Right renal pelvis (tissue), 4 donors: ENCODE measurements at places on chromosomes 3 and 15.

DNA sequence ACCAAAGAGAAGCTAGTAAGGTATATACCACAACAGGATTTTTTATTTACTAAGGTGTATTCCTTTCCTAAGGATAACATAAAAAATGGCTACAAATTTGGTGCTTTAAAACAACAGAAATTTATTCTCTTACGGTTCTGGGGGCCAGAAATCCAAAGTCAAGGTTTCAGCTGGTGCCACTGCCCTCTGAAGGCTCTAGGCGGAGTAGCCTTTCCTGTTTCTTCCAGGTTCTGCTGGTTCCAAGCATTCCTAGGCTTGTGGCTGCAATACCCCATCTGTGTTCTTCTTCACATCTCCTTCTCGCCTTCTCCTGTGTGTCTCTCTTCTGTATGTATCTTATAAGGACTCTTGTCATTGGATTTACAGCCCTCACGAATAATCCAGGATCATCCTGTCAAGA, 549.9 kb downstream of the GRM7 start:
- DNase-seq = no peak

DNA sequence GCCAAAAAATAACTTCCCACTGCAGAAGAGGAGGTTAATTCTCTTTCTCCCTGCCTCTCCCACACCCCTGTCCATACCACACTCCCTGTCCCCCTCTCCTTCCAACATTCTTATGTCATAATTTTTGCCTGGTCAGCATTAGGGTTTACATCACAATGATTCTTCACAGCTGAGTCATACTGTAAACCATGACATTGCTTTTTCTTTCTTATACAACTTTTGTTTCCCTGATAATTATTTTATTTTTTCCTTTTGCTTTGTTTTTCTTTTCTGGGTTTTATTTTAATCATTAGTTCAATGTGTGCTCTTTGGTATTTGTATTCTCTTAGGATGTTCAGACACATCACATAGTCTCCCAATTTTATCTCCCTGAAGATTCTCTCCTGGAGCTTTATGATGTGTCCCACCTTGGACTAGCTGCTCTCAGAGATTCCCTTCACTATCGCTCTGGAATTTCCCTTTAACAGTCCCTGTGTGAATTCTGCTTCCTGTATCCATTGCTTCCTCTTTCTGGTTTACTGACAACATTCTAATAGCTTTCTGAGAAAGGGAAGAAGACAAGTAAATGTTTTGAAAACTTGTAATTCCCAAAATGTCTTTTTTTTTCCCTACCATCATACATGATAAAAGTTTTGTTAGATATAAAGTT, 70.7 kb downstream of the SOX2 start:
- DNase-seq = no peak

- DNase-seq = no peak
Measured at GRCh38 chr15:70775160-70775559, 11.8 kb upstream of the UACA start.

DNA sequence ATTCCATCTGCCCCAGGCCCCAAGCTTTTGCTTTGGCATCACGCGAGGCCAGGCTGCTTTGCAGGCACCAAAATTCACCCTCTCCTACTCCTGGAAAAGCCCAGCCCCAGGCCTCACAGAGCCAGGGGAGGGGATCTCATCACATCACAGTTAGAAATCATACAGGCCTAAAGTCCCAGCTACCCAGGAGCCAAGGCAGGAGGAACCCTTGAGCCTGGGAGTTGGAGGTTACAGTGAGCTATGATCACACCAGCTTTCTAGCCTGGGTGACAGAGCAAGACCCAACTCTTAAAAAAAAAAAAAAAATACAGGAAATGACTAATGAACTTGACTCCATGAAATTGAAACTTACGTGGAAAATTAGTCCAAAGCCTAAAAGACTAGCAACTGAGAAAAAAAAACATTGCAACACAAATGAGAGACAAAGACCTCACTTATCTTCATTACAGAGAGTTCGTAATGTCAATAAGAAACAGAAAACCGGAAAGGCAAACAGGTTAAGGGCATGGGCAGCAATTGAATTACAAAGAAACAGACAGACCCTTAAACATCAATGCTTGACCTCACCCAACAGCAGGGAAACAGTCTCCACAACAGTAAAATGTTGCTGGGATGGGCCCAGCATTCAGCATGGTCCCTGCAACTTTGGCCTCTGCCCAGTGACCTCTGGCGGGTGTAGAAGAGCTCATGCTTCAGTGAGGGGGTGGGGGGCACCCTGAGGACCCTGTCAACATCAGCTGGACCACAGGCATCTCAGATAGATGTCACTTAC, 151.5 kb downstream of the LRRK1 start:
- DNase-seq = no peak

DNA sequence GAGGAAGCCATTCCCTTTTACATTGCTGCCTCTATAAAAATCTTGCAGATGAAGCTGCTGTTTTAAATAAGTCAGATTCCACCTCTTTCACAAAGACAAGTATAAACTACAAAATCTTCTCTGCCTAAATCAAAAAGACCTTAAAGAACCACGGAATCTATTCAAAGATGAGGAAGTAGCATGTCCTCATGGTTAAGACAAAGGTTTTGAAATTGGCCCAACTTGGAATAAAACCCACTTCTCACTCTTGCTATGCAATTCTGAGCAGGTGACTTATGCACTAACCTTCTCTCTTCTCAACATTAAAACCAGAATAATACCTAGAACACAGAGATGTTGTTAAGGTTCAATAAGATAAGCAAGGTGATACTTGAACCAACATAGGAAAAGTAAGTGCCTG, 97.6 kb downstream of the FOXP1 start:
- no peak for DNase-seq

DNA sequence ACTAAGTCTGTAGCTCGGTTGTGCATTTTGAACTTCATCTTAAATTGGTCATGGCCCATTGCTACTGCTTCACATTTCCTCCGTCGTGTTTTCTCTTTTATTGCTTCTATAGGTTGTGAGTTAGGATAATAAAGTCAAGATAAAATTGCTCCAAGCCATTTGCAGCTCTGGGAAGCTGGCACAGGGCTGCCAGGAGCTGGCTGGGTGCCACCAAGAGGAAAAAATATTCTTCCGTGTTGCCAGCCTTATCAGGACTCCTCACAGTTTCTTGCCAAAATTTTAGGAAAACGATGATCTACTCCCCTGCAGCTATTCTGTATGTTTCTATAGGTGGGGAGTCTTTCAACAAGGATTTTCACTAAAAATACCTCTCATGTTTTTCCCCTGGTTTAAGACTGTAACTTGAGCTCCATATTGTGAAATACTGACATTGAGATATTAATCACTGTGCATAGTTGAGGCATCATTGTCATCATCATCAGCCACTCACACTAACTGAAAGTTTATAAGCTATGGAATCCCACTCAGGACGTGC, 55.4 kb upstream of the PIAS1 start:
- no peak for DNase-seq

- DNase-seq = no peak
Measured at GRCh38 chr3:147699175-147699838, 290.1 kb downstream of the ZIC1 start.

DNA sequence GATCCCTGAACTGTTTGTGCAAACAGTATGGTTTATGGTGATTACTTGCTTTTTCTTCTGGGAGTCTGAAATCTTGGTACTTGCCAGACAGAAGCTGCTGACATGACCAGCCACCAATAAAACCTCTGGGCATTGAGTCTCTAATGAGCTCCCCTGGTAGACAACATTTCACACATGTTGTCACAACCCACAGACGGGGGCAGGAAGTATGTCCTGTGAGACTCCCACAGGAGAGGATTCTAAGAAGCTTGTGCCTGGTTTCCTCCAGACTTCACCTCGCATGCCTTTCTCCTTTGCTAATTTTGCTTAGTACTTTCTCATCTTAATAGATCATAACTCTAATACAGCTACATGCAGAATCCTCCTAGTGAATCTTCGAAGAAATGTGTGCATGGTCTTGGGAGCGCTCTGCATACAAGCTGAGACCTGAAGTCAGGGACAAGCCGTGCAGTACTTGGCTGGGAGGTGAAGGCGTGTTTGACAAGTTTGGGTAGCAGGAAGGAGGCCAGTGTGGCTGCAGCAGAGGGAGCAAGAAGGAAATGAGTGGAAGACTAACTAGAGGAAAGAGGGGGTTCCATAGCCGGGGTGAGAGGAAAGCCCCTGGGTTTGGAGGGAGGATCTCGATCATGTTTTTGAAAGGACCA, 49.0 kb downstream of the B3GNT5 start:
- no peak for DNase-seq

GRCh38 chr3:49177073-49177472, 5.7 kb downstream of the KLHDC8B start:
- DNase-seq = no peak

GRCh38 chr3:5426094-5426883, 238.8 kb downstream of the EDEM1 start:
- DNase-seq = peak; percentile 82

- DNase-seq = no peak
Measured at GRCh38 chr3:2536575-2536974, 437.9 kb downstream of the CNTN4 start.

GRCh38 chr3:132255041-132255745, 62.0 kb upstream of the ACP3 start:
- no peak for DNase-seq

- no peak for DNase-seq
Measured at GRCh38 chr3:143265501-143266070, 146.0 kb downstream of the CHST2 start.

DNA sequence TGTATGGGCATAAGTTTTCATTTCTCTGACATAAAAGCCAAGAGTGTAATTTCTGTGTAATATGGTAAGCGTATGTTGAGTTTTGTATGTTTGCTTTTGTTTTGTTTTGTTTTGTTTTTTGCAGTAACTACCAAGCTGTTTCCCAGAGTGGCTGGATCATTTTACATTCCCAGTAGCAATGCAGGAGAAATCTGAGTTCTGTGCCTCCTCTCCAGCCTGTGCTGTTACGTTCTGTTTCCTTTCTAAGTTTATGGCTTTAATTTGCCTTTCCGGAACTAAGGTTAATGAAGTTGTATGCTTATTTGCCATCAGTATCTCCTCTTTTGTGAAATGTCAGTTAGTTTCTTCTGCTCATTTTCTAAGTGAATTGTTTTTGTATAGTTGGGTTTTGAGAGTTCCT, 307.8 kb downstream of the GABRG3 start:
- DNase-seq = no peak
